ENCODE measurements at places on chromosomes 2 and 18.

GRCh38 chr2:75632091-75632701, 14.4 kb upstream of the MRPL19 start:
- DNase-seq: peak; percentile 57

DNA sequence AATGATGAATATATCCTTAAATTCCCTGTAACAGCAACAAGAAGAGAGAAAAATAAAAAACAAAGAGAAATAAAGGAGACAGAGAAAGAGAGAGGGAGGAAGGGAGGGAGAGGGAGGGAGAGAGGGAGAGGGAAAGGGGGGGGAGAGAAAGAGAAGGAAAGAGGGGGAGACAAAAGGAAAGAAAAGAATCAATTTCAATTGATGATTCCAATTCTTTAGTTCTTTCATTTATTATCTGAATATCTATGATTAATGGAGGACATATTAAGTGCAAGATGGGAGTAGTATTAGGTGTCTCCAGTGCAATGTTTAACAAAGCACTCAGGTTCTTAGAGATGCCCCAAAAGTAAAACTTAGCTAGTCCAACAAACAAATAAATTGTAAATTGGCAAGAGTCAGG, 97.2 kb upstream of the DPP10 start:
- no peak for DNase-seq

DNA sequence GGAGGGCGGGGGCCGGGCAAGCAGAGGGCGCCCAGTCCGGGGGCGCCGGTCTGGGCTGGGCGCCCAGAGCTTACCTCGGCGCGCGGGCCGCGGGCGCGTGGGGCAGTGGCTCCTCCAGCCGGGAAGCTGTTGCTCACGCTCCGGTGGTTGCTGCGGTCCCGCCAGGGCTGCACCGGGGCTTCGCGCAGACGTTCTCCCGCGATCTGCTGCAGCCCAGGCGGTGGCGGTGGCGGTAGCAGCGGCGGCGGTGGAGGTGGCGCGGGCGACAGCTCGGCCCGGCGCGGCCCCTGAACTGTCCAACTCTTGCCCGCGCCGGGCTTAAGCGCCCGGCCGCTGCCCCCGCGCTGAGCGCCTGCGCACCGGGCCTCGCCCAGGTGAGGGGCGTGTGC, 391 bp downstream of the ZNF385B start:
- DNase-seq: no peak

GRCh38 chr18:75450906-75451305, 23.4 kb upstream of the SMIM21 start:
- DNase-seq: no peak

- no peak for DNase-seq
Measured at GRCh38 chr2:110772383-110772755, 40.0 kb downstream of the ACOXL start.

DNA sequence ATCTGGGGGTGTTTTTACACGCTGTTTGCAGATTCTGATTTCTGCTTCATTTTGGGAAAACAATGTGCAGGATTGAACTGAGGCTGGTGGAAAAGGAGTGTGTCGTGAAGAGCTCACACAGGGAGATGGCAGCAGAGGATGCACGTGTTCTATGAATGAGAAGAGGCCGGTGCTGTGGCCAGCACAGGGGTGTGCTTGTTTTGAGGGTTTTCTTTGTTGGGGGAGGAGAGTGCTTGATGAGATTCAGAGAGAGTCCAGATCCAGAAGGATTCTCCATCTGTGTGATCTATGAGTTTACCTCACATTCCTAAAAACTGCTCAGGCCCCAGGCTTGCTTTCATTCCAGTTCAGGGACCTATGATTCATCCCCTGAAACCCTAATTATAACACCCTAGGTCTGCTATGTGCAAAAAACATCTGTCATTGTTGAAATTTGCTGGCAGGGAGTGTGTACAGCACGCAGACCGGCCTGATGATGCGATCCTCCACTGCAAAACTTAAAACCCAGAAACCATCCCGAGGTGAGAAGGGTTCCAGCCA, 12.1 kb downstream of the TGFA start:
- peak; percentile 48 for DNase-seq

GRCh38 chr2:57490741-57491140, 555.9 kb upstream of the VRK2 start:
- peak; percentile 0 for DNase-seq

- no peak for DNase-seq
Measured at GRCh38 chr2:209702775-209703174, 68.9 kb upstream of the UNC80 start.

- DNase-seq: no peak
Measured at GRCh38 chr18:4789506-4789905, 334.4 kb upstream of the DLGAP1 start.

DNA sequence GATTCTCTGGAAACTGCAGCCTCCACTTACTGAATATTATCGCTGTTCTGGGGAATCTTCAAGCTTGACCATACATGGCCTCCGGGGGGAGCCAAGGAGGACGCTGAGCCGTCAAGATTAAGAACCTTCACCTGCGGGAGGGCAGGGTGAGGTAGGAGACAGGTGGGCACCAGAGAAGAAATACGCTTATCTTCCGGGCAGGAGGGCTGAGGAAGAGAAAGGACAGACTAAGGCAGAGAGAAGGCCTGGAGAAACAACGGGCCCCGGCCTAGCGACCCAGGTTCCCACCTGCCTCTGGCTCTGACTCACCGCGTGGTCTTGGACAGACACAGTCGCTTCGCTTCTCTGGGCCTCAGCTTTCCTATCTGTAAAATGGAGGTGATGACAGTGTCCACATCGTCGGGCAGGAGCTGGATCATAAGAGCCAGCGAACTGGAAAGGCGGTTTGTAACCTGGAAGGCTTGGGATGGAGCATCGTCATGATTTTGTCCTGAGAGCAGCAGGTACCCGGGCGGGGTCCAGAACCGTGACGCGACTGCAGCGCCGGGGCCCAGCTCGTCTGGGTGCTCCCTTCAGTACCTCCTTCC, 659 bp downstream of the ZNF142 start:
- peak; percentile 35 for DNase-seq

DNA sequence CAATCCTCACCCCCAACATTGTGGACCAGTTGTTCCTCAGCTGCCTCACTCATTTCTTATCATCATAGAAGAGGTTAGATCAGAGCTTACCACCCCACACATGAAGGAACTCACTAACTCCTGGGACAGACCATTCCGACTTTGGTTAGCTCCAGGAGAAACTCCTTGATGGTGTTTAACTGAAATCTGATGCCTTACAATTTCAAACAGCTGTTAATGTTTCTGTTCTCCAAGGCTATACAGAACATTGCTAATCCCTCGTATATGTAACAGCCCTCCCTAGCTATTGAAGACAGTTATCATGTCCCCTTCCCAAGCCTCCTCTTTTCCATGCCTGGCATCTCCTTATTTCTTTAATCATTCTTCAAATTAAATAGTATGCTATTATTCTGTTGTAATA, 14.8 kb downstream of the ERBB4 start:
- no peak for DNase-seq
